ENCODE measurements at places on chromosomes 1 and 21.
A peak's percentile ranks its signal among the peaks of the same experiment; 100 is the strongest.

DNA sequence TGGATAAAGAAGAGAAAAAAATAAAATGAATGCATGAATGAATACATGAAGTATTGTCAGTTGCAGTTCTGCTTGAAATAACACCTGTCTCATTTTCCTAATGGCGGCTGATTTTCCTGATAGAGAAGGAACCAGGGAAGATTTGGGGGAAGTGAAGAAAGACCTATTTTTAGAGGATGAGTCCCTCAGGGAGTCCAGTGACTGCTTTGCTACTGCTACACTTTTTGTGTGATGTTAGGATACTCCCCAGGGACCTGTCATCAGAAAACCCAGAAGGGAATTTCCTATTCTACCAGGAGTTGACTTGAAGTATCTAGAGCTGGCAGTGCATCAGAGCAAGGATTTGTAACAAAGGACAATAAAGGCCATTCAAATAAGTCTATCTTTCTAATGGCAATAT lies 114.8 kb downstream of the MAB21L3 start:
- DNase-seq = no peak

DNA sequence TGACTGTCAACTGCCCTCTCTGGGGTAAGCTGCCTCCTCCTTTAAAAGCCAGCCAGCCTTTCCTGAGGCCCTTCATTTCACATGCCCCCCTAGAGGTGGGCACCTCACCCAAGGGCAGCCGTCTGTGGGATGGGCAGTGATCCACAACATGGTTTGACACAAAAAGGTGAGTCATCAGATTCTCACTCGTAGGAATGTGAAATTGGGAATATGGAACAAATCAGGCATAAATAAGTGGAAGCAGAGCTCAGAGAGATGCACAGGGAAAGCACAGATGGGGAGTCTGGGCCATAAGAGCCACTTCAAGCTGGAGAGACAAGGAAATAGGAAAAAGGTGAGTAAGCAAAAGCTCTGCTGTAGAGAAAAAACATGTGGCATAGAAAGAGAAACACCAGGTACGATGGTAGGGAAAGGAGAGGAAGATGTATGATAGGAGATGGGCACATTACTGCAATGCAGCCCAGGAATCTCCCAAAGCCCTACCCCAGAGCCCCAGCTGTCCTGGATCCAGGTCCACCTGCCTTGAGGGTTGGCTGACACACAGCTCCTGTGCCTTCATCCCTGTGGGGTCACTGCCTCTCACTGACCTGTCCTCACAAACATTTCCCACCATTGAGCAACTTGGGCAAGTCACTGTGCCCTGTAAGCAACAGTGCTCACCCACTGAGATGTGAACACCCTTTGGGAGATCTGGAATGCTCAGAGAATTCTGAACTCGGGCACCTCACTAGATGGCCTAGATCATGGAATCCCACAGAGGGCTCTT lies 86.6 kb downstream of the ASTN1 start:
- DNase-seq = no peak

DNA sequence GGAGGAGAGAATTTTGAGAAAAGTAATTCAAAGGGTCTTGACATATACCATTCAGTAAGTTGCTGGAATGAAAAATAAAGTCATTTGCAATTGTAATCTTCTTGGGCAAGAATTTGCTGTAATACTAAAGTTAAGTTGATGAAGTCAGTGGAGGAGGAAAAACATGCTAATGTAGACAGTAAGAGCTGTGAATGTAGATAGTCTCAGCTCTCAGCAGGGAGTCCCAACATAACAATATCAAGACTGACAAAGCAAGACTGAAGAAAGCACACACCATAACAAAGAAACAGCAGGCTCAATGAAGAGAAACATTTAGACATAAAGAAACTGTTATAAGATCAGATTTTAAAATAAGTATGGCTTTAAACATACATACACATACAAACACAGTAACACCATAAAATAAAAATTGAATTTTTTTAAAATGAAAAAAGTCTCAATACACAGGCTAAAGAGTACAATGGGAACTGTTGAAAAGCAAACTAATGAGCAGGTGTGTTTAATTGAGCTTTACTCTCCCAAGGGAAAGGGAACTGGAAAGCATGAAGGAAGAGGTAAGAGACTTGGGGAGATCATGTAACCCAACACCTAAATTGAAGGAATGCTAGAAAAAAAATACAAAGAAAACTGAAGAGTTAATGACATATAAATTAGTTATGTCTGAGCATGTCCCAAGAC lies 336.3 kb upstream of the NCAM2 start:
- no peak for DNase-seq

DNA sequence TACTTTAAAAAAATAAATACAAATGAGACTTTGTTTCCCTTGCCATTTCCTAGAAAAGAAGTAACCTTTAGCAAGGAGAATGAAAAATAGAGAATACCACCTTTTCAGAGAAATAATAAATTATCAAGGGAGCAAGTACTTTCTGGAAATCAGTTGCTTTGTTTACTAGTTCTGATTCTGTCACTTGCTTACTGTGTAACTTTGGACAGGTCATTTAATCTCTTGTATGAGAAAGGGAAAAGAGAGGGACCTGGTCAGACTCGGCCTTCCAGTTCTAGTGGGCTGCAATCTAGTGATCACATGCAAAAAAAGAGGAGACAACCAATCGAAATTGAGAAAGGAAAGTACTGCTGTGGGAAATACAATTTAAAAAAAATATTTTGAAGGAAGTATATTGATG lies 34.2 kb downstream of the KCTD3 start:
- DNase-seq = no peak

DNA sequence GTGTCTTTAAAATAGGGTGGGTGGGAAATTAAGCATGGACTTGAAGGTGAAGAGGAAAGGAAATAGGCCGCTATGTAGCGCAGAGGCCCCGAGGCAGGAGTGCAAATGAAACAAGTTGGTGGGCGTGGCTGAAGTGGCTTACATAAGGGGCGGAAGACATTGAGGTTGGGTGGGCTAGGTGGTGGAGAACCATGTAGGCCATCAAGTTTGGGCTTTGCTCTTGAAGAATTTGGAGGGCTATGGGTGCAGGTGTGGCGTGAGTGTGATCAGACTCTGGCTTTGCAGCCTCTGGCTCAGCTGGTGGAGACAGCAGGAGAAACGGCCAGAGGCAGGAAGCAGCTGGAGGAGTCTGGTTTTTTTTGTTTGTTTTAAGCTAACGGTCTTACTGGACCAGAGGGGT lies 6.7 kb downstream of the SLFNL1 start:
- no peak for DNase-seq

DNA sequence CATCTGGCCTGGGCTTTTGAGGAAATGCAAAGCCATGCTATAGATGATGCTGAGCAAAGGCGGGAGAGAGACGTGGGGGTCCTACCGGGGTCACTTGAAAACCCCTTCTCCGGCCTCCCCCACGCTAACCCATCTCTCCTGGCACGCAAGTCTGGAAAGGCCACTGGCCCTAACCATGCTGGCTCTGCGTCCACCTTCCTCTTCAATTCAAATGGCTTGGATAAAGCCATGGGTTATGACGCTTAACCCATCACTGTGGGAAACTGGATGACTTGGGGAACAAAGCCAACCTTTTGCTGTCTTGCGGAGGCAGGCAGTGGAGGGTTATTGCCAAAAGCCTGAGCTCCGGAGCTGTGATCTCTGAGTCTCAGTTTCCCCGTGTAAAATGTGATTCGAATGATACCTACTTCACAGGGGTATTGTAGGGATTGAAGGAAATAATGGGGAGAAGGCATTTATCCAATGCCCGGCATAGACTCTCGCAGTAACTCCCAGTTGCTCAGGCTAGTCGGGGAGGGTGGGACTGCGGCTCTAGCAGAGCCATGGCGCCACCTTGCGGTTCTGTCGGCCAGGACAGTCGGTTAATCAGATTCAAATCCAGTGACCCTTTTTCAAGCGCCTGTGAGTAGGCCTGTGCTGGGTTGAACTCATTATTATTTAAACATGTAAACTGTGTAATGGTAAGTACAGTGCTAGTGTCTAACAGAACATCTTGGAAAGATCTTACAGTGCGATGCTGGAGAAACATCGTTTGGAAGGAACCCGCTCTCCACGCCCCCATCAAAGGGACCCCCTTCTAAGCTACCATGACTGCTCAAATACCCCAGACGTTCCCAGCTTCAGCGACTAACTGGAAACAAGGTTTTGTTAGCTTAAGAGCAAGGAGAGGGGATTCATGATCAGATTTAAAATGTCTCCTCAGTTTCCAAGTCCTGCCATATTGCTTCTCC lies 20.3 kb downstream of the NEK2 start:
- peak; percentile 66 for DNase-seq

DNA sequence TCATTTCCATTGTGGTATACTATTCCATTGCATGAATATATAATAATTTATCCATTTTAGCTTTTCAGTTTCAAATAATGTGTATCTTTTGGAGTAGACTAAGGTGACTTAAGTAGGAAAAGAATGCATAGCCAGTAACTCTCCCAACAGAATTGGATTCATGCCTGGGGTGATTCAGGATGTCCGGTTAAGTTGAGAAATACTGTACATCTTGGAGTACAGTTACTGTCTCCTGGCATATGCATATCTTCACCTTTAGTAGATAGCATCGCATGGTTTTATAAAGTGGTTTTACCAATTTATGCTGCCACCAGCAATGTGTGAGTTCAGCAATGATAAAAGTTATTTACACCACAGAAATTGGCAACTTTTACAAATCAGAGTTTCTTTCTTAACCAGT lies 18.6 kb upstream of the SLC6A9 start:
- no peak for DNase-seq

GRCh38 chr1:53326598-53327181 lies 1.2 kb downstream of the LRP8 start:
- no peak for DNase-seq

DNA sequence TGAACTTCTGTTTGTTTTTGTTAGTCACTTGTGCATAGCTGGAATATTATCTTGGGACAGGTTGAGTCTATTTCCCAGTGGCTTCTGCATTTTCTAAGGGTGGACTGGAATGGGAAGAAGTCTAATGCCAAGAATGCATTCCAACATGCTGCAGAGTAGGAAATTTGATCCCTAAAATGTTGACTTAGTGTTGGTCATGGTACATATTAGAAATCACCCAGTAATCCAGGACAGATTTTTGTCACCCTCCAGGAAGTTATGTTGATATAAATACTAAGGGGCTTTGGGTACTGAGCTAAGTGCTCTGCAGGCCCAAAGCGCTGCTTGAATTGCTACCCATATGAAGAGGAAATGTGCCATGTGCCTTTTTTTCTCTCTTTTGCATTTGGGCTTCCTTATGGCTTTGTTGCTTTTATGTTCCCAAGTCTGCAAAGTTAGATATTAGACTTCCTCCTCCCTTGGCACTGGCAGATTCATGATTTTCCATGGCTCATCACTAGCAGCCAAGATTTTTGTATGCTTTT lies 10.0 kb downstream of the ARID1A start:
- DNase-seq = no peak

DNA sequence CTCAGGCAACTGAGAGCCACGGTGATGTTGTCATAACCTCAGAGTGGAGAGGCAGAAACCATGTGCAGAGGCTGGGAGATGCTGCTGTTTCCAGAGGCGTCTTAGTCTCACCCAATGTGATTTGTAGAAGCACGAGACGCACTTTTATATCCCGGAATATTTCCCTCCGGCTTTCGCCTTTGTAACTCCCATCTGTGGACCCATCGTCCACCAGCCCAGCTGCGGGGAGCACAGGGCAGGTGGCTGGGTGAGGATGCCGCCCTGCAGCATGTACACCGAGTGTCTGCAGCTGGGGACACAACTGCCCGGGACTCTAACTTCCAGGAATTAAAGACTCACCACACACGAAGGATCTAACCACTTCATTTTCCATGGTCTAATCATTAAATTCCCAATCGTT lies 43.5 kb downstream of the UBASH3A start:
- no peak for DNase-seq

GRCh38 chr1:218874313-218874712 lies 299.4 kb upstream of the LYPLAL1 start:
- no peak for DNase-seq

DNA sequence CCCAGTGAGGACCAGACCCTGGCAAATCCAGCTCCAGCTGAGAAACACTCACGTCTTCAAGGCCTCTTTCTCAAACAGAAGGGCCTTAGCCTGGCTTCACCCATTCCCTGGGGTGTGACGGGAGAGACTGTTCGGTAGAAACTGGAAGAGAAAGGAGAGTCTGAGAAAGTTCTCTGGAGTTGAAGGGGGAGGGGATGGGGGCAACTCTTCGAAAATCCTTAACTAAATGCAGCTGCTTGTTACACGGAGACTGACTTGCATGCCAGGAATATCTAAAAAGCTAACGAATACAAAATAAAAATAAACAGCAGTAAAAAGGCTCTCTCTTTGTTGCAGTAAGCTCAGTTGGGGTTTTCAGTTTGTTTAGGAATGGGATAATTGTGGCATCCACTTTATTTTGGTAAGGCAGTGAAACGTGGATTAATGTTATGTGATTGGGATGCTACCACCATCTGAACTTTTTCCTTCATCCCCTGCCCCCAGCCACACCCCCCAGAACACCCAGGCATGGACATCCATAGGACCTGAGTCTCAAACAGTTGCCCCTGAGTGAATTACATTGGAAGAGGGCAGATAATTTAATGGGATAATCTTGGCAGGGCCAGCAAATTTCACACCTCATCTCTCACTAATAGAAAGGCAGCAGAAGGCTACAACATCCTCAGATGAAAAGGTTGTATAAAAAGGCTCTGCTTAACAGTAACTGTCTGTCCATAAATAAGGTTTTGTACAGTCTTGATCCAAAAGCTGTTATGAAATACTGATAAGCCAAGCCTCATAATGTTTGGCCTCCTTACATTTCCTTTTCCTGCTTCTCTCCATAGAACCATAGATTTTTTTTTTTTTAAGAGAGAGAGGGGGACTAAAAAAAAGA lies 5.8 kb downstream of the ROR1 start:
- peak; percentile 47 for DNase-seq

- DNase-seq = no peak
These were observed 93.0 kb downstream of the ABCA4 start for GRCh38 chr1:94027721-94028515.

DNA sequence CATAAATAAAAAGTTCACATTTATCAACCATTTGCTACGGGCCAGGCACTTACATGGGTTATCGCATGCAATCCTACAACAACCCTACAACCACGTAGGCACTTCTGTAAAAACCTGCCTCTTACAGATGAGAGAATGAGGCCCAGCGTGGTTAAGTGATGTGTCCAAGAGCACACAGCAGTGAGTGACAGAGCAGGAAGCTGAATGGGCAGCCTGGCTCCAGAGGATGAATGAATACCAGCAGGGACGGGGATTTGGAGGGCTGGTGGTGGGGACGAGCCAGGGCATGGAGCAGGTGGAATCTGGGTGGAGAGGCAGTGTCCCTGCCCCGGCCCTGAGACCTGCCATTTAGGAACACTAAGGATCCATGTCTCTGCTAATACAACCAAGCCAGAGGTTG lies 35.5 kb downstream of the SYF2 start:
- DNase-seq = no peak

- DNase-seq = no peak
These were observed 22.7 kb downstream of the PAX7 start for GRCh38 chr1:18653367-18653766.
